ENCODE measurements at places on chromosomes 11 and 22. TPM values are rescaled to one million over a fixed set of nuclear protein-coding genes. Genes with fewer than 3 reads are reported as not detected.

Gene CCDC15
- 0.42 TPM for total RNA-seq

DNA sequence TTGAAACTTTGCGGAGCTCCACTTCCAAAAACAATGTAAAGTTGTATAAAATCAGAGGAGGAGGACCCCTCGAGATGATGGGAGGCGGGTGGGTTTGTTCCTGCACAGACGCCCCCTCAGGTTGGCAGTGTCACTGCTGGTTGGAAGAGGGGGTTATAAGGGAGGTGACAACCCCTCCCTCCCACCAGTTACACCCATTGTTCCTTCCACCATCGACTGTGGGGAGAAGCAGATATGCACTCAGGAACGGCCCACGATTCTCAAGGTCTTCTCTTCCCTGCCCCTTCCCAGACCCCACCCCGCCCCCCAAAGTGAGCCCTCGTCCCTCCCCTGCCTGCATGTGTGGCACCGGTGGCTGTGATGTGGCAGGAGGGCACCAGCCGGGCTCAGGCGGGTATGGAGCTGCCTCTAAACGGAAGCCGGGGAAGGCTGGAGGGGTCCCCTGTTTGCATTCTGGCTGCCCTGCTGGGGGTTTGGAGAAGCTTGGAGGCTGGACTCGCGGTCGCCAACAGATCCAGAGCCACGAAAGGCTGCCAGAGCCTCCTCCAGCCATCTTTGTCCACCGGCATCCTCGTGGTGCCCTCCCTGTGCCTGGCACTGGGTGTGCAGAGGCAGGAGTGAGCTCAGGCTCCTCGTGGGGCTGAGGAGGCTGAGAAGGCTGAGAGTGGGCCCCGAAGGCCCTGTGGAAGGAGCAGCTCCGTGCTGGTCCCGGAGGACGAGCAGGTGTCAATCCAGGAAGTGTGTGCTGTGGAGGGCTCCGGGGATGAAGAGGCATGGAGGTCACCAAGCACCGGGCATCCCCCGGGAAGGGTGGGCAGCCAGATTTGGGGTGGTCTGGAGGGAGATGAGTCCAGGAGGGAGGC, 778 bp downstream of the KDELR3 start:
- peak overlapping the region; percentile 69 for H3K4me3 ChIP-seq
- DNase-seq, result no peak
- no peaks in the 10 kb centered on the region for H3K4me1 ChIP-seq
- no peak overlapping the region for H3K27ac ChIP-seq
- peaks cover 28% of the 10 kb centered on the region for H3K27me3 ChIP-seq
- no peaks in the 10 kb centered on the region for H3K36me3 ChIP-seq

DNA sequence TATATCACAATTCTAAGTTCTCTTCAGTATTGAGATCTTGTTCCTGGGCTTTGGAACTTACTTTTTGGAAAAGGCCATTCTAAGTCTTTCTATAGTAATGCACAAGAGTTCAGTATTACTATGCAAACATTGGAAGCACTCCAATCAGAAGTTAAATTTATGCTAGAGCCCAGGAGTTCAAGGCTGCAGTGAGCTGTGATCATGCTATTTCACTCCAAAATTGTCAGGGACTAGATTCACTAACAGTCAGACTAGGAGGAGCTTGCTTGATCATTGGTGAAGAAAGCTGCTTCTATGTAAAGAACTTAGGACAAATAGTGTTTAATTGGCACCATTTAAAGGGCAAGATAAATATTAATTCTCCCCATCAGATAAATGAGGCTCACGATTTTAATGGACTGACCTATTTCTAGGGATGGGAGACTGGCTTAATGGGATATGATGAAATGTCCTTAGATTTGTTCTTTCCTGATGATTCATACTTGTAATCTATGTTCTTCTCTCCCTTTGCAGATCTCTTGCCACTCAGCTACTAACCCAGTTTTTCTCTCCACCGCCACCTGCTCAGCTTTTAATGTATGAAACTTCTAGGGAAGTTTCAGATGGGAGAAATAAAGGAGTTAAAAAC, 32.6 kb upstream of the TMEM123 start:
- no peak overlapping the region for H3K4me3 ChIP-seq
- DNase-seq, result no peak
- no peaks in the 10 kb centered on the region for H3K27me3 ChIP-seq
- H3K27ac ChIP-seq, result no peak overlapping the region
- no peaks in the 10 kb centered on the region for H3K4me1 ChIP-seq

- DNase-seq, result no peak
- H3K4me1 ChIP-seq, result no peaks in the 10 kb centered on the region
- no peak overlapping the region for H3K27ac ChIP-seq
- H3K4me3 ChIP-seq, result no peak overlapping the region
- no peaks in the 10 kb centered on the region for H3K27me3 ChIP-seq
These were observed 113.5 kb downstream of the SHANK2 start for GRCh38 chr11:71138737-71139425.

GRCh38 chr11:64742087-64742888, 1.7 kb downstream of the RASGRP2 start:
- peak overlapping the region; percentile 82 for H3K27ac ChIP-seq
- H3K36me3 ChIP-seq, result no peaks in the 10 kb centered on the region
- H3K4me1 ChIP-seq, result peaks cover 40% of the 10 kb centered on the region
- no peak for DNase-seq
- no peaks in the 10 kb centered on the region for H3K27me3 ChIP-seq
- H3K4me3 ChIP-seq, result peak overlapping the region; percentile 76

GRCh38 chr11:79440571-79441460, at the start of gene TENM4:
Gene TENM4 (minus strand): TSS chr11:79441030. CDS start chr11:79069944, 371,086 bp downstream.
- peaks cover 27% of the 10 kb centered on the region for H3K27me3 ChIP-seq
- peak; percentile 62 for DNase-seq
- no peaks in the 10 kb centered on the region for H3K36me3 ChIP-seq

DNA sequence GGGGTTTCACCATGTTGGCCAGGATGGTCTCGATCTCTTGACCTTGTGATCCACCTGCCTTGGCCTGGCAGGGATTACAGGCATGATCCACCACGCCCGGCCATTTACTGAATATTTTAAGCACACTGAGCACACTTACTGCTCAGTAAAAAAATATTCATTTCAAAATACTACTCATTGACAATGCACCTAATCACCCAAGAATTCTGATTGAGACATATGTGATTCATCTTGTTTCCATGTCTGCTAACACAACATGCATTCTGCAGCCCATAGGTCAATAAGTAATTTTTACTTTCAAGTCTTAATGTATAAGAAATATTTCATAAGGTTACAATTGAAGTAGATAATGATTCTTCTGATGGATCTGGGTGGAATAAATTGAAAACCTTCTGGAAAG, 4.2 kb upstream of the OR52J3 start:
- H3K27ac ChIP-seq, result no peak overlapping the region
- no peaks in the 10 kb centered on the region for H3K4me1 ChIP-seq
- H3K27me3 ChIP-seq, result no peaks in the 10 kb centered on the region
- H3K36me3 ChIP-seq, result no peaks in the 10 kb centered on the region
- no peak for DNase-seq

Gene CRYBB2
- not detected for total RNA-seq

Gene ZNF143
- total RNA-seq, result 27.9 TPM
